Activated CD4-positive, alpha-beta T cell treated with anti-CD3 and anti-CD28 coated beads, Interleukin-2, amount 50 U/mL, for 48 hours (primary cell): ENCODE measurements at places on chromosomes 11 and 22.

DNA sequence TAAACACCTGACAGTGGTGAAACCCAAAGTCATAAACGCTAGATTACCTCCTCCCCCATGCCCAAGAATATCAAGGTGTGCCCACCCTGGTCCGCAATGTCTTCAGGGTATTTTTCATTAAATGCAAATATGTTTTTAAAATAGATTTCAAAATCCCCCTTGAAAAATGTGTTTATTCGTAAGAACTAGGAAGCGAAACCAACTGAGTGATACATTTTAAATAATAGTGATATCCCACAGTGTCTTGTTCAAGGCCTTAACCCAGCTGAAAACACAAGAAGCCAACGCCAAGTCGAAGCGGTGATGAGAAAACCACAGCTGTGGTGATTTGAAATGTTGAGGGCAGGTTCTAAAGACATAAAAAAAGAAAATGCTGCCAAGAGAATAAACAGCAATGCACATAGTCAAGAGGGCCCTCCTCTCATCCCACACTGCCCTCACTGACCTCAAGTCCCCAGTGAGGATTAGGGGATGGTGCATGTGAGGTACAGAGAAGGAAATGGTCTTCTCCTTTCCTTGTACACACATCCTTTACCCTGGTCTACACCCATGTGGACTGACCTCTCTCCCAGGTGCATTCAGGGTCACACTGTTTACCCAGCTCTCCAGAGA lies 25.5 kb downstream of the KCNJ1 start:
- no peak for DNase-seq

DNA sequence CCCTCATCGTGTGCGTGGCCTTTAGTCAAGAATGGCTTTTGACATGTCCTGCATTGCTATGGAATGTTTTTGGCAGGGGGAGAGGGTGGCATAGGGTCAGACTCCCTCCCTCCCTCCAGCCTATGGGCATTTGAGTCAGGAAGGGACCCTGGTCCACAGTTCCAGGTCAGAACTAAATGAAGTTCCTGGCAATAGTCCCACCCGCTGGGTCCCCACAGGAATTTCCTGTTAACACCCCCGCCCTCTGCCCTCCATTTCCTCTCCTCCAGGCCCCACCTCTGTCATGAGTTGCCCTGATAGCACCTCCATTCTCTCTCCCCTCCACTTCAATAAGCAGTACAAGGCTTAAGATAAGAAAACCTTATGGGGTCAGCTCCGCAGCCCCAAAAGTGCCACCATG lies 40.8 kb upstream of the LMO2 start:
- DNase-seq: no peak

DNA sequence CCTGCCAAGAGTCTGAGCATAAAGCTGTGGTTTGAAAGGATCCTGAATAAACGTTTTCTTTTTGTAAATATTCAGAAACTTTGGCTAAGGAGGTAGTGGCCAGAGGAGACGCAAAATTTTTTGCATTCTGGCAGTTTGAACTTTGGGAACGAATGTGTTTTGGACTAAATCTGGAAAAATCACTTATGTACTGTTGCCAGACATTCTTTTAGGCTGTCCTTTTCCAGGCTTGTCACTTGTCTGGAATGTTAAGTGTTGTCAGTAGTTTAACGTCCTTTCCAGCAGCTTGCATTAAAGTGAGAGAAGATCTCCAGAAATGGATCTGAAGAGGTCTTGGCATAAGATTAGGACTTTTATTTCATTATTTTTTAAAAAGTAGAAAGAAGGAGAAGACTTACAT lies 18.5 kb downstream of the SPECC1L start:
- DNase-seq: no peak

GRCh38 chr11:106503901-106504300 lies 426.4 kb downstream of the AASDHPPT start:
- no peak for DNase-seq

- no peak for DNase-seq
These were observed 342.7 kb downstream of the TENM4 start for GRCh38 chr11:79098146-79098545.

- DNase-seq: no peak
These were observed 31.1 kb downstream of the MRGPRX4 start for GRCh38 chr11:18203723-18204122.

- DNase-seq: peak; percentile 19
These were observed 7.9 kb downstream of the MRPL16 start for GRCh38 chr11:59802639-59803176.

DNA sequence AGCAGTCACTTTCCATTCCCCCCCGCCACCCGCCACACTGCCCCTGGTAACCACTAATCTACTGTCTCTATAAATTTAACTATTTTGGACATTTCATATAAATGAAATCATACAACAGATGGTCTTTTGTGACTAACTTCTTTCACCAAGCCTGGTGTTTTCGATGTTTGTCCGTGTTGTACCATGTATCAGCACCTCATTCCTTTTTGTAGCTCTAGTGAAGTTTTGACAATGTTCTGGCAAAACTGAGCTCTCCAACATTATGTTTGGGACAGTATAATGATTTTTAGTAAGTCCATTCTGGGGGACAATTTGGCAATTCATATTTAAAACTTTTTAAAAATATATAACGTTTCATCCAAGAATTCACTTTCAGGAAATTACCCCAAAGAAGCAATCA lies 45.6 kb upstream of the ARHGAP42 start:
- DNase-seq: no peak

- no peak for DNase-seq
These were observed 537.5 kb downstream of the DLG2 start for GRCh38 chr11:85089654-85090053.

GRCh38 chr11:65427691-65428577 lies 5.3 kb downstream of the NEAT1 start:
- peak; percentile 68 for DNase-seq

DNA sequence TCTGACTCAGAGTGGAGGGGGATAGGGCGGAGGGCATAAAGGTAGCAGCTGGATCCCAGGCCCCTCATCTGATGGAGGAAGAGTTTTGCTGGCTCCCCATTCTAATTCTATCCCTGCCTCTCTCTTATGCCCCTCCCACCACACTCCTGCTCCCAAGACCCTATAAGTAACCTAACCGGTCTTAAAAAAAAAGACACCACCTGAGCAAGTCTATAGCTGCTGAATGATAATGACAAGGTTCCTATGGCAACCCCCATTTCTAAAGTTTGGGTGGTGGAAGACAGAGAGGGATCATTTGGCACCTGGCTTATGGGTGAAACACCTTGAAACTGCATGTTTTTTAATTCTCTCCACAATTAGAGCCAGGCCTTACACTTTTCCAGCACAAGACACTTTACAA lies 69.6 kb downstream of the LARGE1 start:
- DNase-seq: no peak

DNA sequence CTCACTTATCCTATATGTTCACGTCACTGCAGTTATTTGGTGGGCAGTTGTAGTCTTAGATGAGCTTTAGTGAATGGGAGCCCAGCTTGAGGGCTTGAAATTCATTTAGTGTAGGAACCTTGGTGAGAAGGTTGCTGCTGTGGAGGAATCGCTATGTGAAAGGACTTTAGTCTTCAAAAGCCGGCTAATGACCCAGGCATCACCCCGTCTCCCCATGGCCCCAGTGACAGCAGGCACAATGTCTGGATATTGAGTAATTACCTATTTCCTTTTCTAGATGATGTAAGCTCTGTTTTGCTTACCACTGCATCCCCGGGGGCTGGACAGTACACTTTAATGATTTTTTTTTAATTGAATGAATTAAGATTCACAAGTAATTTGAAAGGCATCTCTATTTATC lies 283.2 kb downstream of the ST3GAL4 start:
- no peak for DNase-seq

DNA sequence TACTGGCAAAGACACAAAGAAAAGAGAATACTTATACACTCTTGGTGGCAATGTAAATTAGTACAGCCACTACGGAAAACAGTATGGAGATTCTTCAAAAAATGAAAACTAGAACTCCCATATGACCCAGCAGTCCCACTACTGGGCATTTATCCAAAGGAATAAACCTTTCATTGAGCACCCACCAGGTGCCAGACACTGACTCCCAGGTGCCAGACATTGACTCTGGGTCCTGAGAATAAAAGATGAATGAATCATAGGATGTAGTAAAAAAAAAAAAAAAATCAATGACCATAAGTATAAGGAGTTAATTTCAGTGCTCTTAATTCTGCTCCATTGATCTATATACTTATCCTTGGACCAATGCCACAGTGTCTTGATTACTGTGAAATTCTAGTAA lies 28.2 kb downstream of the HEPHL1 start:
- no peak for DNase-seq

- no peak for DNase-seq
These were observed 25.8 kb upstream of the IL10RA start for GRCh38 chr11:117960406-117960805.

- no peak for DNase-seq
These were observed 7.1 kb upstream of the MUC15 start for GRCh38 chr11:26578998-26579661.

- no peak for DNase-seq
These were observed 55.3 kb downstream of the ETS1 start for GRCh38 chr11:128532016-128532571.

- no peak for DNase-seq
These were observed 6.7 kb downstream of the DENND6B start for GRCh38 chr22:50320116-50320515.

DNA sequence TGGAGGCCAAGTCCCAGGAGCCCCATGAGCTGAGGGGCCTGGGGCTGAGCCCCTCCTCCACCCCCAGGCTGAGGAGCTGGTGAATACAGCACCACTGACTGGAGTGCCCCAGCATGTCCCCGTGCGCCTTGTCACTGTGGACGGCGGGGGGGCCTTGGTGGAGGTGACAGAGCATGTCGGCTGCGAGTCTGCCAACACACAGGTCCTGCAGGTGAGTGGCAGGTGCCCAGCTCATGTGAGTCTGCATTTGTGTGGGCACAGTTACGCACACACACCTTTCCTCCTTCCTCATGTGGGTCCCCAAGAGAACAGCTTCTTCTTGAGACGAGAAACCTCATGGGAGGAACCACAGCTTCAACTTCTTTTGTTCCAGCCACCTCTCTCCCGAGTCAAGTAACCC lies 7.7 kb downstream of the TMEM132A start:
- DNase-seq: no peak

DNA sequence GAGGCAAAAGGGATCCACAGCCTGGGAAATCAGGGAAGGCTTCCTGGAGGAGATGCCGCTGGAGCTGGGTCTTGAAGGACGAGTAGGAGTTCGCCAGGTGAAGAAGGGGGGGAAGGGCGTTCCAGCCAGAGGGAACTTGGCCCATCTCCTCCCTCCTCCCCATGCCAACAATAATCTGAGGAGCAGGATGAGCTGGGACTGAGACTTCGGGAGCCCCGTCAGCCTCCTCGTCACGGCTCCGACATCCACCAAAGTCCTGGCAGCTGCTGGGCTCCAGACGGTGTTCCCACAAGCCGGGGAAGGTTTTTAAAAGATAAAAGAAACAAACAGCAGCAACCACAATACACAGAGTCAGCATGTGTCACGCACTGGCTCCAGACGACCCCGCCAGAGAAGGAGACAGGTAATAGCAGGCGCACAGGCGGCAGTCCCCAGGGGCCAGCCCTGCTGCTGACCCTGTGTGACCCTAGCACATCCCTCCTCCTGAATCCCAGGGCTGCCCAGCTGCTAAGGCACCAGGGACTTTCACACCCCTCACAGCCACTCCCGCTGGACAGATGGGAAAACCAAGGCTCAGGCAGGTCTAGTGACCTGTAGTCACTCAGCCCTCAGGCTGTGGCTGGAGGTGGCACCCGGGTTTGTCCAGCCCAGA lies 37.3 kb downstream of the NUP50 start:
- no peak for DNase-seq

DNA sequence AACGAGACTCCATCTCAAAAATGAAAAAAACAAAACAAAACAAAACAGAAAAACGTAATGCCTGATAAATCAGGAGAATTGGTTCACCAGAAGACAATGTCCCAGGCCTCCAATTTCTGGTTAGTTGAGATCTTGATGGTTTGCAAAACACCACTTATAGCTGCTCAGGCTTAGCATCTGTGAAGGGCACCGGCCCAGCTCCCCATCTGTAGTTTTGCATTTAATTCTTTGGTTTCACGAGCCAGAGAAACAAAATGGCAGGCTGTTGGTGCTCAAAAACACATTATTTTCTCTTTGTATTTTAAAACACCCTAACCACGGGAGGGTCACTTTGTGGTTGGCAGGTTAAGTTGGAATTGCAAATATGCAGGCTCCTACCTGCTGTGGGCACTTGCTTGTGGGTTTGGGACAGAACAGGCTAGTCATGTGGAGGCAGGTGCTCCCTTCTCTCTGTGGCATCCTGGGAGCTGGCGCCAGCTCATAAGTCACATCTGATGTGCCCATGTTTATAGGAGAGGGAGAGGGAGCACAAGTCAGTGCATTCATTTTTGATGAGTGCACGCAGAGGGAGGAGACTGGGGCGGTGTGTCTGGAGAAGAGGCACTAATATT lies 145.9 kb downstream of the CEP164 start:
- no peak for DNase-seq

GRCh38 chr11:58927393-58928106 lies 11.7 kb upstream of the GLYATL1 start:
- peak; percentile 8 for DNase-seq

DNA sequence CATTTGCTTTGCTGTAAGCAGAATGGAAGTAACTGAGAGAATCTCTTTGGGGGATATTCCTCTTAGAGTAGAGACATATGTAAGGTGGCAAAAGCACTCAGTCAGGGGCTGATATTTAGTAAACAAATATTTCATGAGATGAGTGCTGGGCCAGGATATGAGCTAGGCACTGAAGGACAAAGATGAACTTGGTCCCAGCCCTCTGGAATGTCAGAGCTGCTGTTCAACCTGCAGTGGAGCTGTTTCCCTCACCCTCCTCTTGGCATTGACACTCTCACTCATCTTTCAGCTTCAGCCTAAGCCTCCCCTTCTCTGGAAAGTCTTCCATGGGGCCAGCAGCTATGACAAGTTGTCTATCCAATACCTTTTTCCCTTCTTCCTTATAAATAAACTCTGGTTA lies 22.2 kb downstream of the RASSF10 start:
- no peak for DNase-seq

DNA sequence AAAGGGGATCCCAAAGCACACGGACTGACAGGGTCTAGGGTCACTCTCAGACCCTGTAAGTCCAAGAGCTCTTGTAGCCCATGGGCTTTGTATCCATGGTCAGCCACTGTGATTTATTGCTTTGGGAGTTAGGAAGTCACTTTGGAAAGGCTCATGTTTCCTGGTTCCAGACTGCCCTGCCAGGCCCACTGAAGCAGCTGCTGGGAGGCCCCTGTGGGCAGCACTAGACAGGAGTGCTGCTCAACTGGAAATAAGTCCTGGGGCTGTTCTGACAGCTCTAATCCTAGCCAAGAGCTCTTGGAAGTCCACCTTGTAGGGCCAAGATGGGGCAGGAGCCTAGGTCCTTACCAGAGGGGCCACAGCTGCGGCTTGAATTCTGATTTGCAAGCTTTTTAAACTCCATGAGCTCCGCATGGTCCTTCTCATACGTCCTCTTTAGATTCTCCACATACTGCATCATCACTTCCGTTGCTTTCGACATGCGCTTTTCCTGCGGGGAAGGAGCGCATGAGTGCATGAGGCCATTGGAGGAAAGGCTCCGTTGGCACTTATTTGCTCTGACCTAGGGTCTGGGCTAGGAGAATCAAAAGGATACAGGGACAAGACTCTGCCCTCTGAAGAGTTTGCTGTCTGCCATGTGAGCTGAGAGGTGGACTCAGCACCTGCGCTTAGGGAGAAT lies 32.2 kb upstream of the LYVE1 start:
- no peak for DNase-seq

- no peak for DNase-seq
These were observed 1306.0 kb downstream of the TBC1D22A start for GRCh38 chr22:48068323-48068885.
